ENCODE measurements at places on chromosomes 2 and 18.

GRCh38 chr2:239831001-239831731 is 194.0 kb downstream of the NDUFA10 start:
- no peak for DNase-seq

GRCh38 chr2:201320701-201321100 is 36.4 kb downstream of the FLACC1 start:
- DNase-seq: no peak

DNA sequence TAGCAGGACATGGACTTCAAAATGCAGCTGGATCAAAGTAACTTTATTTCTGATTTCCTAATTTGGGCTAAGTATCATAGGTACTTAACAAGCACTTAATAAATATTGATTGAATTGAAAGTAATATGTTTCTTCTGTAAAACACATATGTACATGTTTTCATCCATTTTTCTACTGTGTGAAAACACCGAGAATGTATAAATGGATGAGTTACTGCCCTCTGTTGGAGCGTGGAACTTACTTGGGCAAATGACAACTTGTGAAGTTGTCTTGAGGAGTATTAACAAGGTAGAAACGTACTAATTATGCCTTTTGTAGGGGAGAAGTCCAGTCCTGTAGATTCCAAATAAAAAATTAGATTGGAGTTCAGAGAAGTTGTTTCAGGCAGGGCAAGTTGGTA is 87.2 kb downstream of the PHLPP1 start:
- DNase-seq: no peak

DNA sequence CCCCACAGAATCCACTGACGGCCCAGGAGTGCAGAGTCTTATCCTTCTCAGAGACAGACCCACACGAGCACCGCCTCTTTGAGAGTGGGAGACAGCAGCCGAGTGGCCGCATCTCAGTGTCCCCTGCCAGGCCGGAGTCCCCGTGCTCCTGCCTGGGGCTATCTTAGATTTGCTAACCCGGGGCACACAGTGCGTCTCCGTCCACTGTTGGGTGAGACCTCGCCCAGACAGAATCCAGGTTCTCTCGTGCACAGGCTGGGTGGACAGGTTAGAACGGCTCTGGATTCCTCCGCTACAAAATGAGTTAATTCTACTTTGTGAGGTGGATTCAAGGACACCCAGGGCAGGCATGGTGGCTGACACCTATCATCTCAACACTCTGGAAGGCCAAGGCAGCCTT is 88.3 kb downstream of the ZNF516 start:
- no peak for DNase-seq

- no peak for DNase-seq
Observed at GRCh38 chr2:120574620-120575019, 161.0 kb upstream of the GLI2 start.

GRCh38 chr2:144131042-144131441 is 388.9 kb downstream of the ZEB2 start:
- DNase-seq: no peak

- DNase-seq: no peak
Observed at GRCh38 chr2:10239561-10239967, 63.1 kb upstream of the HPCAL1 start.

DNA sequence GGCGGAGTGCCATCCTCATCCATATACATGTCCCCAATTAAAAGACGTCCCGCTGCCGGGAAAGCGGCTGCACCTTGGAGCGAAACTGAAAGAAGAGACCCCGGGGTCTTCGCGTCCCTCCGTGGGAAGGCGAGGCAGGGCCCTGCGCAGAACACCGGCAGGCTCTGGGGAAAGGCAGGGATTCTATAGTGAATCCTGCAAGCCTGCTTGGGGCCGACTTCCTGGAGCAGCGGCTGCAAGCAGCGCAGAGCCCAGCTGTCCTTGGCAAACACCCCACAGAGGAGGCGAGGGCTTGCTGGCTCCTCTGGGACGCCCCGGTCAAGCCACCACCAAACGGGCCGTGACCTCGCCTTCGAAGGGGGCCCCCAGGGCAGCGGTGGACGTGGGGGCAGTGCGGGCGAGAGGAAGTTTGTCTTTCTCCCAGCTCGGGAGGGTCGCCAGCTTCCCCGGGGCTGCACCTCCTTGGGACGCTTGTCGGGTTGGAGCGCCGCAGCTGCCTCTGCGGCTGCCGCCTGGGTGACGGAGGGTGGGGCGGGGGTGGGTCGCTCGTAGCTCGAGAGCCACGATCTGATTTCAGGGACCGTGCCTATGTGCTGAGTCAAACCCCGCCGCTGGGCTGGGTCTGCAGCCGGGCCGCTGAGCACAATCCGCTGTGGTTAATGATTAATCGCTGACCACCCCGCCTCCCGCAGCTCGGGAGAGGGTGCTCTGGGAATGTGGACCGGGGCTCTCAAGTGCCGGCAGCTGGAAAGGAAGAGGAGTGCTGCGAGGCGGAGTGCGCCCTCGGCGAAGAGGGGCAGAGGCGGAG is 486 bp upstream of the GPR39 start:
- DNase-seq: no peak

DNA sequence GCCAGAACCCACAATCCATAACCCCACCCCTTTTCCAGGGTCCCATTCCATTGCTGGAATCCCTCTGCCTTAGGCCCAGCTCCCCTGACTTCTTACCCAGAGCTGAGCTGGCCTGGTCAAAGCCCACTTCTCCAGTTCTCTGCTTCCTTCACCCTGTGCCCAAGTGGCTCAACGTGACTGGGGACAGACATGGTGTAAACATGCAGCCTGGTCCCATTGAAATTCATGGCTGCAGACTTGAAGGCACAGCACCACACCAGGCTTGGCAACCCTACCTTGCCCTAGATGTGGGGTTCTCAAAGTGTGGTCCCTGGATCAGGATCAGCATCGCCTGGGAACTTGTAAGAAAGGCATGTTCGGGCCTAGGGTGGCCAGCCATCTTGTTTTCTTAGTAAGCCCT is 3.7 kb downstream of the HS1BP3 start:
- DNase-seq: no peak

DNA sequence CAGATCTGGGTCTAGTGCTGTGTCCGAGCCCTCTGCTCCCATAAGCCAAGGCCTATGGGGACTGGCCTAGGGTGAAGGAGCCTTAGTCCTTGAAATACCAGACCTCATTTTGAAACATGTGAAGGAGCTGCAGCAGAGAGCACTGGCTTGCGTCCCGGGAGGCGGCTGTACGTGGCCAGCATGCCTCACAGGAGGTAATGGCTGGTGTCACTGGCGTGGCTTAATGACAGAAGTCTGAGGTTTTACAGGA is 72.7 kb upstream of the OTOS start:
- DNase-seq: no peak

DNA sequence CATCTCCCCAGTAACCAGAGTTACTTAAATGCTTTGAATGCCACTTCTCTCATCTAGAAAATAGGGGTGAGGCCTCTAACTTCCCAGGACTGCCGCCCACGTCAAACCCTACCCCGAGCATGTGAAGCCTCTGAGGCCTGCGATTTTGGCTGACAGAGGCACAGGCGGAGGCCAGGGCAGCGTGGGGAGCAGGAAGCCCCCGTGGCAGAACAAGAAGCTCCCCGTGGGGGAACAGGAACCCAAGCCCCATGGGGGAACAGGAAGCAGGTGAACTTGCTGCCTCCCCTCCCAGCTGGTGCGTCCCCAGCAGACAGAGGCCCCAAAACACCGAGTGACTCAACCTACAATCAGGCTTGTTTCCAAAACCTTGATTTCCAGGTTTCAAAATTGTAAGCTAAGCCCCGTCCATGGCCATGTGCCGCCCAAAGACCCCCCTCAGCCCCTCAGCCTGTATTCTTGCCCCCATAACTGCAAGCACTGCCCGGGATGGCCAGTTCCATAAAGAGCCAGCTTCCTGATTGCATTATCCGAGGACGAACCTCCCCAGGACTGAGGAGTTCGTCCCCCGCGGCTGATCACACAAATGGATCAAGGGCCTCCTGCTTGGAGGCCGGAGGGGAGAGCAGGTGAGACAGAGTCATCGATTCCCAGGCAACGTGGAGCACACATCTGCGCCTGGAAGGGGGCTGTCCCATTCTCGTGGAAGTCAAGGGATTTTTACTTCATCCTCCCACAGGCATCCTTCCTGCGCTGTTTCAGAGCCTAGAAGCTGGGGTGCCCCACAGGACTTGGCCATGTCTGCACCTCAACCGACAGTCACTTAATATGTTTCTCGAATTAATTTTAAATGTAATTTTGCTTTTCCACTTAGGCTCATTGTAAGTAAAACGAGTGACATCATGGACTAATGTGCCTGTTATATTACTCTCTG is 36.3 kb upstream of the CTDP1 start:
- DNase-seq: no peak

DNA sequence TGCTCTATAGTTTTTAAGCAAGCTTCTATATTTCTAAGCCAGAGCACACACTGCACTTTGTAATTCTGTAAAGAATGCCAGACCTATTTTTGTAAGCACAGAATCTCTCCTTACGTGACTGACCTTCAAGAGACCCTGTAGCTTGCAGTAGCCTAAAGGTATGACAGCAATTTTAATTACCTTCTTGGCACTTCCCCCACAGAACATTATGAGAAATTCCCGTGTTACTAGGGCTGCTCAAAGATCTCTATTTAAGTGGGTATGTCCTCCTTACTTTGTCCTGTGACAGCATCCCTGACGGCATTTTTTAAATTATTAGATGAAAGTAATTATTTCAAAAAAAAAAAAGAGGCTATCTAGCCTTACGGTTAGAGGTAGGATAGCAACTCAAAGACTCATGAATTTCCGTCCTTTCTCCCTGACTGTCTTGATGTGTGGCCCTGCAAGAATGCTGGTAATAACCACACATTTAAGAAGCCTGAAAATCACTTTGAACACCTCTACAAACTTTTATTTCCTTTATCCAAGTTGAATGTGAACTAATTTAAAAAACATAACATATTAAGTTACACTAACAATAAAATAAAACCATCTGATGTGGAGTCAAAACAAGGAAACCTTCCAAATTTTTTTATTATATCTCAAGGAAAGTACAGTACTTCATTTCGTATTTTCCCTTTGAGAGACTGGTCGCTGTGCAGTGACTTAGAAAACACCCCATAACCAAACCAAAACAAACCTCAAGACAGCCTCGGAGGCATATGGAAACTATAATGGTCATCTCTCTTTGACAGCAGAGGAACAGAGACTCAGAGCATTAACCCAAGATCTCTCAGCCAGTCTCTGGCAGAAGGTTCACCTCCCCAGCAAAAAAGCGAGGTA is 54.9 kb downstream of the THUMPD2 start:
- DNase-seq: no peak

DNA sequence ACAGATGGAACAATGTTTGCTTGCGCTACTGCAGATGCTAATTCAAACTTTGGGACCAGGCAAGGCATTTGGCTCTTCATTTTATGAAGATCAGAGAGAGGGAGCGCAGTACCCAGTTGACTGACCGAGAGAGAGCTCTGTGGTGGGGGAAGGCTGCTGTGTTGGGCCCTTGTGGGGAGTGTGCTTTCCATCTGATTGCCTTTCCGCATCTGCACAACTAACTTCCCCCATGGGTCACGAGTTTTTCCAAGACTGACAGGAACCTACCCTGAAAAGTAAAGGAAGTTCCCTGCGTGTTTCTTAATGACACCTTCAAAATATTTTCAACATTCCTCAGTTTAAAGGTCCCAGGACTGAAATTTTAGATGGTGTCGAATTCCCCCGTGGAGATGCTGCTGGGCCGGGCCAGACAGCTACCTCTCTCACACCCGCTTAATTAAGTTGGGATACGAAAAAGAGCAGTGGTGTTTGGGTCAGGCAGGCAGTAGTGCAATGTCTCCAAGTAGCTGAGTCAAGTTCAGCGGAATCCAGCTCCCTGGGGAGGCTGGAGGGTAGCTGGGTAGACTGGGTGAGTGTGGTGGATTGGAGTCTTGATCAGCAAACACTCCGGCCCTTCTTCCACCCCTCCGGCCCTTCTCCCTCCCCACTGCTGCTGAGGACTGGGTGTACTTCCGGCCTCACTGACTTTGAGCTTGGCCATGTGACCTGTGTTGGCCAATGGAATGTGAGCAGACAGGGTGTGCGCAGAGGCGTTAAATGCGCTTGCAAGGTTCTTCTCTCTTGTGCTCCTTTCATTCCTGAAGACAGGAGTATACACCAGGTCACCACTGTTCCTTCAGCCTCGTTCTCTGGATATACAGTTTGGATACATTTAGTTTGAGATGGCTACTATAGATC is 2.3 kb upstream of the ARHGAP25 start:
- no peak for DNase-seq

GRCh38 chr18:3664563-3665178 is 214.7 kb downstream of the TGIF1 start:
- no peak for DNase-seq

GRCh38 chr2:133039531-133039930 is 369.5 kb upstream of the LYPD1 start:
- no peak for DNase-seq

- no peak for DNase-seq
Observed at GRCh38 chr2:215577356-215577755, 141.5 kb upstream of the FN1 start.

DNA sequence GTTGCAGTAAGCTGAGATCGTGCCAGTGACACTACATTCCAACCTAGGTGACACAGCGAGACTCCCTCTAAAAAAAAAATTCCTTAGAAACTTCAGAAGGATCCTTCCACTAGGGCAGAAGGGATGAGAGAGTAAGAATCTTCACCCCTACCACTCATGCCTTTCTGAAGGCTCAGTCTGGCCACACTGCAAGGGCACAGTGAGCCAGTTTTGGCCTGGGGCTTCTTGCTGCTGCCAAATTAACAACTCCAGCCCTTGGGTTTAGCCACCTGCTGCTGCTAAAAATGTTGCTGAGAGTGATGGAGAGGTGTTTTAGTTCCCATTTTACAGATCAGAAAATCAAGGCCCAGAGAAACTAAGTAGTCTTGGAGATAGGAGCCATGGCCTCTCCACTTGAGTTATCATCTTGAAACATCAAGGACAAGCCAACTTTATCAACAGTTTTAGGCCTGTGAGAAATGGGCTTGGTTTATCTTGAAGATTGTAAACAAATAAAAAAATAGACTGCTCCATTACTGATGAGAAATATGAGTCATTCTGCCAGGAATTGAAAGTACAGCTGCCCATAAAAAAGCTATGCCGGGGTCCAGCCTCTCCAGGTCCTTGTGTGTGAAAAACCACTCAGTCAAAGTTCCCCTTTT is 31.9 kb upstream of the CASP8 start:
- no peak for DNase-seq

- DNase-seq: no peak
Observed at GRCh38 chr2:64980183-64980582, 9.0 kb upstream of the SLC1A4 start.

- DNase-seq: no peak
Observed at GRCh38 chr18:55031576-55031975, 72.3 kb upstream of the CCDC68 start.

Data from D721Med (cell line).